Motor neuron (in vitro differentiated cells): ENCODE measurements at places on chromosomes 11 and 22.

GRCh38 chr11:124751391-124751740, 689 bp downstream of the VSIG2 start:
- ATAC-seq, result no peak

DNA sequence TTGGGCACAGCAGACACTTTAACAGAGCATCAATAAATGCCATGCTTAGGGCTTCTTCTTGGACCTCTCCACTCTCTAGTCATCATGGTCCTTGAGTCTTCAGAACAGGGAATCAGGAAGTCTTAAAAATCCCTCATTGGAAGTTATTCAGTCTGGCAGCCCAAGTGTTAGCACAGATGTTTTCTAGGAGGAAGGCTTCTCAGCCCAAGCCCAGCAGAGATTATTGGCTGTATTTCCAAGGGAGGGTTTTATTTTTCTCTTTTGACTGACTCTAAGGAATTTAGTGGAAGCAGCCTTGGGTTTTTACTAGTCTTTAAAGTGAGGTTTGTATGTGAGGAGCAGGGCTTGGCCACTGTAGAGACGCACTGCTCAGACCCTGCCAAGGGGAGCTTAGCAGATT, 41.9 kb downstream of the CEP164 start:
- no peak for ATAC-seq

DNA sequence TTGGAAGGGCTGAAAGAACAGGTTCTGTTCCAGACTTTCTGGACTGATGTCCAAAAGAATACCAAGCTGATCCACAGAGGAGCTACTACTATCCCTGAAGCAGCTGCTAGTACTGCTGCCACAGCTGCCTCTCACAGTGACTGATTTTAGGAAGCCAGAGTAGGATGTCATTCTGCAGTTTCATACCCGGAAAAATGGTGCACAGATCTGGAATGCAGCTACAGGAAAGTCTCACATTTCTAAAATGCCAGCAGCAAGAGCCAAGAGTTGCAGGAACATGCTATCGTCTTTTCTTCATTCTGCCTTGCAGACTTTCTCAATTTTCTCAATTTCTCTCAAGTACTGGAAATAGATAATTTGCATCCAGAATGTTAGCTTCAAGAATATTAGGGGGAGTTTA, 19.4 kb upstream of the CCDC179 start:
- no peak for ATAC-seq

GRCh38 chr11:91686700-91687099, 537.9 kb upstream of the FAT3 start:
- no peak for ATAC-seq

DNA sequence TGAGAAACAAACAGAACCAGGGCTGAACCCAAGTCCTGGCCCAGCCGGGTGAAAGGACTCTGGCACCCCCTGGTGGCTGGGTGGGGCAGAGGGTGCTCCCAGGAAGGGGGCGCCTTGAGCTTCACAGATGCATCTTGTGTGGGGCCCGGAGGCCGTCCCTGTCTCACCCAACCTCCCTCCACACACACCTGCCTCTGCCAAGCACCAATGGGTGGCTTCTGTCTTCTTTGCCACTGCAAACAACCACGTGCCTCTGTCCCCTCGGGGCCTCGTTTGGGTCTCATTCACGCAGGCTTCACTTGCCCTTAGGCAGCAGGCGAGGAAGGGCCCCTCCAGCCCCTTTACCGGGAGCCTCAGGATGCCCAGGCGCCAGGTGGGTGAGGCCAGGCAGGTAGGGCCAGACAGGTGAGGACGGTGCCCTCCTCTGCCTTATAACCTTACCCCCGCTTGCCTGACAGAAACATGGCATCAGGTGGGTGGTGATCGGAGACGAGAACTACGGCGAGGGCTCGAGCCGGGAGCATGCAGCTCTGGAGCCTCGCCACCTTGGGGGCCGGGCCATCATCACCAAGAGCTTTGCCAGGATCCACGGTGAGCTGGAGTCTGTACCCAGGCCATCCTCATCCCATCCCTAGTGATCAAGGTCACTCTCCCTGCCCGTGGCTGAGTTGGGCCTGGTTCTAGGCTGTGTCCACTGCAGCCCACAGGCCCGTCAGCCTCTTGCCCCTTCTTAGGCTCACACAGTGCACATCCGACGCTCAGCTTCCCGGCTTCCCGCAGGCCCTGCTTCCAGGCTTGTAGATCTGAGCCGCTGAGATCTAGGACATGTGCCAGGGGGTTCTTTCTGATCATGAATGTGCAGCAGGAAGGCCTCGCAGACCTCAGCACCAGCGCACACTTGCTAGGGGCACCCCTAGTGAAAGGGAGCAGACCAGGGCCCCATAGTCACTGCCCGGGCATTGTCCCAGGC, 17.2 kb downstream of the POLR3H start:
- peak; percentile 19 for ATAC-seq

- ATAC-seq, result no peak
Measured at GRCh38 chr22:20031732-20032406, 11.0 kb downstream of the TANGO2 start.

DNA sequence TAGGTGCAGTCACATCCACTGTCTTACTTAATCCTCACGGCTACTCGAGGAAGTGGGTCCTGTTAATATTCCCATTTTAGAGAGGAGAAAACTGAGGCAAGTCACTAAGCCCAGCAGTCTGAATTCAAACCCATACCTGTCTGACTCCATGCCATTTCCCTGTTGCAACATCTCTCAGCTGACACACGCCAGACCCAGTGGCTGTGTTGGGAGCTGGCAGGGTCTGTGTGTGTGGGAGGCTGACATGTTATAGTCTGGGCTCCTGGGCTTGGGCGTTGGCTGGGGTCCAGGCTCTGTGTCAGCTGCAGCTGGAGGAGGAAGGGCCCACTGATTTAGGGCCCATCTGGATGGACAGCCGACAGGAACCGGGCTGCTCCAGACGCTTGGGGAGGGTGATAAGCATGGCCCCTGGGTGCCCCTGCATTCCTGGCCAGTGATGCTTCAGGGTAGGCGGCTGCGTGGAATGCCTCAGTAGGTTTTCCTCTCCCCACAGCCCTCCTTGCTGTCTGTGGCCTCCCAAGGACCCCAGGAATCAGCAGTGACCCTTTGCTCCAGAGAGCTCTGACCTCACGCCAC, 562.5 kb downstream of the MN1 start:
- peak; percentile 11 for ATAC-seq

DNA sequence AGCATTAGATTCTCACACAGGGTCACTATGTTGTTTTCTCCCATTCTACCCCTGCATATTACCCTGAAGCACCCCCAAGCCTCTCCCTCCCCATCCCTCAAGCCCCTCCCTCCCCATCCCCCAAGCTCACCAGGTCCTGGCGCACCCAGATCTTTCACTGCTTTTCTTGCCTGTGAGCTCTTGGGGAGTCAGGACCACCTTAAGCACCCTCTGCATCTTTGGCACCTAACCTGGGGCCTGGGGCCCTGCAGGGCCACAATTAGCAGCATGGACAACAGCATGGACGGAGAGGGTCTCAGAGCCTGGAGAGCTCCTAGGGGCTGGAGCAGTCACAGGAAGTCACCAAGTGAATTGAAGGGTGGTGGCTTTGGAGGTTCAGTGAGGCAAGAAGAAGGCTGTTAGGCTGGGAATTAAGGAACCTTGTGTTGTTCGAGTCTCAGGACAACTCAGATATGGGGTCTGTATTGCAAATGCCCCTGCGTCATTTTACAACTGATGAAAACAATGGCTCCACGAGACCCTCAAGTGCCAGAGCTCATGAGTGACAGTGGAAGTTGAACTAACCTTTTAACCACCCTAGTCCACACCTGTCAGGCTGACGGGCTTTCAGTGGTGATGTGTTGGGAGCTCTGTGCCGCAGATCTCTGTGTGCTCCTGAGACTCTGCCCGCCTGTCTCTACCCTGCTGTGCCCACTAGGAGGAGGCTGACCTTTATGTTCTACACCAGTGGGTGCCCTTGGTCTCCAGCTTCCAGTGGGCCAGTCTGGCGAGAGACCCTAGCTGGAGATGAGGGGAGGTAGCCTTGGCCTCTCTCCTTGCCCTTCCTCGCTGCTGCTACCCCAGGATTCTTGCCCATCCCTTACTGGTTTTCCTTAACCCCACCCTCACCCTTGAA, 111.3 kb upstream of the OR4B1 start:
- no peak for ATAC-seq

GRCh38 chr11:34706709-34707461, 86.0 kb downstream of the EHF start:
- no peak for ATAC-seq

DNA sequence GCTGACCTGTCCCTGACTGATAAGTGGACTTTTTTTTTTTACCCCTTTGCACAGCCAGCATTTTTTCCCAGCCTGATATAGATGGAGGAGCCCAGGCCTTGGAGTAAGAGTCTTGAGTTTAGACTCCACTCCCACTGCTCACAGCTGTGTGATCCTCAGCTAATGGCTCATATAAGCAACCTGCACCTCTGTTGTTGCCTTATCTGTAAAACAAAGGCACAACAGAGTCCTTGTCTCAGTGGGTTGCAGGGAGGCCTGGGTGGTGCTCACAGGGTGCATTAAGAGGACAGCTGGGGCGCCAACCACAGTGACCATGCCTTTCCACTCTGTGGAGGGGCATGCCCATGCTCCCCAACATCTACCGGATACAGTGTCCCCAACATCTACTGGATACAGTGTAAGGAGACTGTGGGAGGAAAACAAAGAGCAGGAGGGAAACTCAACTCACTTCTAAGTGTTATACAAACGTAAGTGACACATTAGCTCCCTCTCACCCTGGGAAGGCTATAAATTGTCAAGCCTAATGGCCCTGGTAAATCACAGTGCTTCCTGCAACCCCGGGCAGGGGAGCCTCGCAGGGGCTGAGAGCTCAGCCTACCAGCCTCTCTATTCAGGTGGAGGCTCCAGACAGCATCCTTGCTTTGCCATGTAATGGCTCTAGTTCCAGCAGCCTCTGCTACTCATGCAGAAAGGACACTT, 109.5 kb downstream of the TENM4 start:
- peak; percentile 96 for ATAC-seq

- no peak for ATAC-seq
Measured at GRCh38 chr22:29380032-29380781, 8.2 kb downstream of the AP1B1 start.

GRCh38 chr11:125910226-125910849, 6.0 kb downstream of the DDX25 start:
- no peak for ATAC-seq

GRCh38 chr22:42805016-42805997, 51.8 kb downstream of the ARFGAP3 start:
- peak; percentile 22 for ATAC-seq

DNA sequence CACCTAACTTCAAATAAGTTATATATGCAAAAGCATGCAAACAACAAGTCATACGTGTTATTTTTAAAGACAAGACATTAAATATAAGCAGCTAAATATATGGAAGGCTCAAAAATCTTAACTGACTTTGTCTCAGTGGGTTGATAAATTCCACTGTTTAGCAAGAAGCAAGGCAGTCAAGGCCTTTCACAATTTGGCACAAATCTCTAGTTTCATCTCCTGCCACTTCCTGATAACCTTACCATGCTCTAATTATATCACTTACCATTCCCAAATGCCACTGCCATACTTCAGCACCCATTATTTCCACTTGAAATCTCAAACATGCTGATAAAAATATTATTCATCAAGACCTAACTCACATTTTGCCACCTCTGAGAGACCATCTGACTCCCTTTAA, 24.8 kb downstream of the DCUN1D5 start:
- ATAC-seq, result no peak

DNA sequence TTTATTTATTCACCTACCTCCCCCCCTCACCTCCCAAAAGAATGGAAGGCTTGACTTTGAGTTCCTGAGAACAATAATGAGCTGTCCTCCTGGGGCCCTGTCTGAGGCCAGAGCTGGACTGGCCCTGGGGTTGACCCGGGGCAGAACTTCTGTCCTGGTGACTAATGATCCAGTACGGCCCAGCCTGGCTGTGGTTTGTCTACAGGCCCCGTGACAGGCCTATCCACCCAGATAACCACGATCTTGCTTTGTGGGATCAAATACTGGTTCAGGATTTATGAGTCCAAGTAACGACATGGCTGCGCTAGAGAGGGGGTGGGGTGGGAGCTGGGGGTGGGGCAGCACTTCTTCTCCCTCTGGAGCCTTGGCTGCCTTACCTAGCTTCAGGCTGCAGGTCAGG, 81.5 kb downstream of the WT1 start:
- ATAC-seq, result no peak

GRCh38 chr22:20432244-20432686, 5.4 kb downstream of the SCARF2 start:
- ATAC-seq, result no peak

DNA sequence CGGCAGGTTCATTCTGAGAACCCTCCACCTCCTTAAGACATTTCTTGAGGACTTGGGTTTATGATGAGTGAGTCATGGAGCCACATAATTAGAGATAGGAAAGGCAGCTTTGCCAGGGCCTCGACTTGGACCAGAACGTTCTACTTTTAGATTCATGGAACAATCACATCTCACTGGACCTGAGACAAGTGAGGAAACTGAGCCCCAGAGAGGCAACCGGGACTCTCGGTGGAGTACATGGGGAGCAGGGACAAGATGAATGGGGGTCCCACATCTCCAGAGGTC, 59.5 kb downstream of the LINC01488 start:
- no peak for ATAC-seq

- no peak for ATAC-seq
Measured at GRCh38 chr11:106464728-106465127, 387.3 kb downstream of the AASDHPPT start.

- peak; percentile 0 for ATAC-seq
Measured at GRCh38 chr22:45310331-45310976, 720 bp downstream of the FAM118A start.

DNA sequence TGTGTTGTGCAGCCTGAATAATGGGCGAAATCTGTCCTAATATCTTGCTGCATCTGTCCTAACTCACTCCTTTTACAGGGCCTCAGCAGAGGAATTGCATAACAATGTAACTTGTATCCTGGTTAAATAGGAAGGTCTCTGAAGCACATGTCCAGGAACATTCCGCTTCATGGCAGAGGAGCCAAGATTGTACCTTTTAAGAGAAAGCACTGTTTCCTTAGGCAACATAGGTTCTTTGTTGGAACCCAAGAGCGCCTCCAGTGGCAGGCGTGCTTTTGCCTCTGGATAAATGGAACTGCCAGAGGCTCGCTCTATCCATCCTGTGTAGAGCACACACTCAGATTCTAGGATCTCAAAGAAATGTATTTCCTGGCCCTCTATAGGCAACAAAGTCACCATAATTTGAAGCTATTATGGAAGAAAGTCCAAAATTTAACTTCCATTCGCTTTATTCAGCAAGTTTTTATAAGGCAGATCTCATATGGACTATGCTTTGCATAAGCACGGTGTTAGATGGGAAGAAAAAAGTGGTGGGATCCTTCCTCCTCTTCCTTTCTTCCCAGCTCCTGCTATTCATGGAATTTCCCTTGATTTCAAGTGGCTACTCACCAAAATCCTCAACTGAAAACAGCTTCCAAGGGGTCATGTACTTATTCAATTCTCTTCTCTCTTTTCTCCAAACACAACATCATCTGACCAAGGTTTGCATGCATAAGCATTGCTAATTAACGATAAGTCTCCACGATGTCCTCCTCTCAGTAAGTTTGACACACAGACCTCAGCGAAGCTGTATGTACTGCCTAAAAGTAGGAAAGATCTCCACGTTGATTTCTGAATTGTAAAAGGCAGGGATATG, at the start of gene BLID:
Gene BLID, minus strand, starts transcription at position 692 of the 856 bp plus-strand sequence. Its CDS starts 293 bp downstream, at position 399.
- ATAC-seq, result peak; percentile 40
